GM23248 (cell line): ENCODE measurements at places on chromosomes 5 and 9. TPM values are rescaled to one million over a fixed set of nuclear protein-coding genes. Genes with fewer than 3 reads are reported as not detected.

Gene NUTM2F
- not detected in 2 replicates for polyA plus RNA-seq

Gene SNAPC4
- 3.3 and 4.4 TPM in 2 replicates for polyA plus RNA-seq

Gene TRIM36
- not detected in 2 replicates for polyA plus RNA-seq

Gene DROSHA
- 27.4 and 28.7 TPM in 2 replicates for polyA plus RNA-seq

Gene IFNA21
- not detected in 2 replicates for polyA plus RNA-seq

Gene ANKDD1B
- 0.15 and 0.20 TPM in 2 replicates for polyA plus RNA-seq

Gene PCDHB14
- 1.7 and 2.1 TPM in 2 replicates for polyA plus RNA-seq

Gene MEF2C
- 3.2 and 4.5 TPM in 2 replicates for polyA plus RNA-seq

Gene SEPTIN8
- polyA plus RNA-seq: 26.9 and 28.8 TPM in 2 replicates

Gene TAF1L
- polyA plus RNA-seq: not detected in 2 replicates

Gene GLDC
- 0.35 and 0.48 TPM in 2 replicates for polyA plus RNA-seq

Gene HTR4
- polyA plus RNA-seq: not detected in 2 replicates

Gene CDC20B
- polyA plus RNA-seq: 0.20 TPM in 1 of 2 replicates, not detected in the other

Gene ST8SIA4
- polyA plus RNA-seq: 0.10 TPM in 1 of 2 replicates, not detected in the other

Gene LCNL1
- polyA plus RNA-seq: not detected in 2 replicates

Gene MYOZ3
- 0.18 and 0.71 TPM in 2 replicates for polyA plus RNA-seq

Gene COMMD10
- 38.3 and 38.9 TPM in 2 replicates for polyA plus RNA-seq

Gene OR13C2
- polyA plus RNA-seq: not detected in 2 replicates

Gene TUSC1
- polyA plus RNA-seq: 12.7 and 14.9 TPM in 2 replicates

Gene INSL6
- not detected in 2 replicates for polyA plus RNA-seq

Gene FAM78A
- 0.23 and 0.29 TPM in 2 replicates for polyA plus RNA-seq

Gene ANKRD18B
- 0.49 and 0.74 TPM in 2 replicates for polyA plus RNA-seq

Gene DOCK8
- not detected in 2 replicates for polyA plus RNA-seq

Gene TMC1
- polyA plus RNA-seq: 0.32 and 0.45 TPM in 2 replicates

Gene SHC3
- polyA plus RNA-seq: 0.20 and 0.30 TPM in 2 replicates

Gene CARTPT
- polyA plus RNA-seq: not detected in 2 replicates

Gene TLR4
- 5.1 TPM in 2 replicates for polyA plus RNA-seq

Gene GPR151
- not detected in 2 replicates for polyA plus RNA-seq

Gene TMEM215
- polyA plus RNA-seq: not detected in 2 replicates

Gene MYMK
- not detected in 2 replicates for polyA plus RNA-seq

Gene KYAT1
- polyA plus RNA-seq: 4.4 and 5.5 TPM in 2 replicates

Gene ACOT12
- not detected in 2 replicates for polyA plus RNA-seq

Gene DPYSL3
- polyA plus RNA-seq: 8.8 and 9.2 TPM in 2 replicates

Gene CFAP77
- polyA plus RNA-seq: not detected in 2 replicates

Gene PCDHA1
- polyA plus RNA-seq: not detected in 2 replicates

Gene MOB3B
- polyA plus RNA-seq: 0.06 and 0.08 TPM in 2 replicates

Gene TAS2R1
- polyA plus RNA-seq: not detected in 2 replicates

Gene BTNL8
- not detected in 2 replicates for polyA plus RNA-seq

Gene NR3C1
- polyA plus RNA-seq: 100 and 103 TPM in 2 replicates
